ENCODE measurements at places on chromosomes 16 and 17.

DNA sequence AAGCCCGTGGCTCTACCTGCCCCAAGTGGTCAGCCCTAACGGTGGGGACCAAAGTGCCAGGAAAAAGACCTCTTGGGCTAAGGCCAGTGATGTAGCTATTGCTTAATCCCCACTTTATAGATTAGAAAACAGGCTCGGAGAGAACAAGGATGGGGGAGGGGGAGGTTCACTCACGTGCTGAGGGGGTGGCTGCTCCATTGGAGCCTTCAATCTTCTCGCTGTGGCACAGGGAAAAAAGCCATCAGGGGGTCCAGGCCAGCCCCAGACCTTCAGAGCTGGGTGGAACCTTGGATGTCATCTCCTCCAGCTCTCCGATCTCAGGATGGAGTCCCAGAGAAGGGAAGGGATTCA lies 45.9 kb downstream of the SRCIN1 start:
- DNase-seq: no peak

DNA sequence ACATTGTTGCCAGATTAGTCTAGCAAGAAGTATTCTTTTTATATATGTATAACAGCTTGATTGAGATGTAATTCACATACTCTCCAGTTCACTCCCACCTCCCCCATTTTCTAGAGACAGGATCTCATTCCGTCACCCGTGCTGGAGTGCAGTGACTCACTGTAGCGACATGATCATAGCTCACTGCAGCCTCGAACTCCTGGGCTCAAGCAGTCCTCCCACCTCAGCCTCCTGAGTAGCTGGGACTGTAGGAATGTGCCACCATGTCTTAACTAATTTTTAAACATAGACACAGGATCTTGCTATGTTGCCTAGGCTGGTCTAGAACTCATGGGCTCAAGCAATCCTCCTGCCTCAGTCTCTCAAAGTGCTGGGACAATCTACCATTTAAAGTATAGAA lies 3.3 kb upstream of the RSAD1 start:
- no peak for DNase-seq

- no peak for DNase-seq
Measured at GRCh38 chr17:82979718-82980117, 99.7 kb upstream of the METRNL start.

- DNase-seq: no peak
Measured at GRCh38 chr16:56421976-56422669, 3.2 kb downstream of the AMFR start.
